C1 segment of cervical spinal cord (tissue), 14 donors: ENCODE measurements at places on chromosomes 5 and 9.

GRCh38 chr9:4862506-4863250, 69.9 kb downstream of the RCL1 start:
- DNase-seq = no peak

DNA sequence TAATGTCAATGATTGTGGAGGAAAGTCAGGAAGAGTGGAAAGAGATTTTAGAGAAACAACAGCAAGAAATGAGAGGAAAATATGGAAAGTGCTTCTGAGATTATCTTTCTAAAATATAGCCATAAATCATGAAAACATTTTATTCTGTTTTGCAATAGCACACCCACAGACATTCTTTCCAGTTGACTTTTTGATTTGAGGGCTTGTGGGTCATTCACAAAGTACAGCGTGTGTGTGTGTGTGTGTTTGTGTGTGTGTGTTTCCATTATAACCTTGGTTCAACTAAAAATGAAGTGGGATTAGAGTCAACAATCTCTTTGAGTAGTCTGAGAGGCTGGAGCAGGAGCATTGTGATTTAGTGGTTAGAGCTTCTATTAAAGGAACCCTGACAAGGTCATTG, 116.6 kb upstream of the GAS1 start:
- DNase-seq = no peak

DNA sequence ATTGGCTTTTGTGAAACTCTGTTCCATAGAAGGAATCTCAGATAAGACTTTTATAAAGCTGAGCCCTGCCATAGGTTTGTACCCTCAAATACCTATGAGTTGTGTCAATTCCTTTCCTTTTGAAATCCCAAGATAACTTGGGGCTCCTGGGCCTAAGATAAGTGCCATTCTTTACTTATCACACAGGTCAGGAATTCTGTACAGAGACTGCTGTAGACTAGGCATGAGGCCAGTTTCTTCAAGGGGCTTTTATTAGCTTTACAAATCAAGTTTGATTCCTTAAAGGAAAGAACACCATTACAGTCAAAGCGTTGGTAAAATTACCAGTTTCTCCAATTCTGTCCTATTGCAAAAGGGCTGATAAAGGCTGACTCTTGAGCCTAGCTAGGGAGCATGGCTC, 39.2 kb downstream of the SHC3 start:
- DNase-seq = no peak

- DNase-seq = peak; percentile 47
Measured at GRCh38 chr5:141618030-141618803, 583 bp downstream of the DIAPH1 start.

- DNase-seq = no peak
Measured at GRCh38 chr9:5402217-5402616, 35.5 kb downstream of the PLGRKT start.

DNA sequence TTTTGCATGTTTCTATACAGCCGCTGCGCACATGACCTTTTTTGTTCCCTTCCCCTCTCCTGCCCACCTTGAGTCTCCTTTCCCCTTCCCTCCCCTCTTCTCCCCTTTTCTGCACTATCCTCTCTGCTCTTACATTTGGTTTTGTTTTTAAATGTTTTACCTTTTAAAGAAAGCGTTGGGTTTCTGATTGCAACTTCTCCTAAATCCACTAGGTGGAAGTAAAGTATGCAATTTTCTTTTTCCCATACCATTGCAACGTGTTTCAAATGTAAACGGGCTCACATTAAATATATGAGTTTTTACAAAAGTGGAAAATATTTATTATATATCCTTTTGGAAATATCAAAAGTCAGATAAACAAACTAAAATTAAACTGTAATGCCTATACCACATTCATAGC, 500.9 kb downstream of the DIRAS2 start:
- no peak for DNase-seq

DNA sequence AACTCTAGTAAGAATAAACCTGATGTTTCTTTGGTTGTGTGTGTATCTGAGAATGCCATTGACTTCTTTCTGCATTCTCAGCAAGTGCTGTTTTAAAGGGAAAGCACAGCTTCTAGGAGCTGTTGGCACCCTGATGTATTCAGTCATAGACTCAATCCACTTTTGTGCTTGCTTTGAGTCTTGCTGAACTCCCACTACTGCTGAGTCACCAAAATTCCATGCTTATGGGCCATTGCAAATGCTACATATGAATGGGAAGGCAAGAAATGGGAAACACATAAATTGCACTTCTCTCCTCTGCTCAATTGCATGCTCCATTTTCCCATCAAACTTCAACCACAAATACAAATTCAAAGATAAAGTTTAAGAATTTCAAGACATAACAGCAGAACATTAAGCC, 9.8 kb upstream of the FTMT start:
- DNase-seq = no peak

- no peak for DNase-seq
Measured at GRCh38 chr9:12162181-12162815, 530.9 kb upstream of the TYRP1 start.

- no peak for DNase-seq
Measured at GRCh38 chr9:109992293-109992692, 212.3 kb downstream of the PALM2AKAP2 start.

- DNase-seq = no peak
Measured at GRCh38 chr5:153926201-153926600, 112.5 kb downstream of the FAM114A2 start.

DNA sequence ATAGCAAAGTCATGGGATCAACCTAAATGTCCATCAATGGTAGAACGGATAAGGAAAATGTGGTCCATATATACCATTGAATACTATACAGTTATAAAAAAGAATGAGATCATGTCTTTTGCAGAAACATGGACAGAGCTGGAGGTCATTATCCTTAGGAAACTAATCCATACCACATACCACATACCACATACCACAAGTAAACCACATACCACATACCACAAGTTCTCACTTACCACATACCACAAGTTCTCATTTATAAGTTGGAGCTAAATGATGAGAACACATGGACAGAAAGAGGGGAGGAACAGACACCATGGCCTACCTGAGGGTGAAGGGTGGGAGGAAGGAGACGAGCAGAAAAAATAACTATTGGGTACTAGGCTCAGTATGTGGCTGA, 154.6 kb upstream of the GHR start:
- DNase-seq = no peak

- no peak for DNase-seq
Measured at GRCh38 chr9:72006501-72006900, 53.9 kb downstream of the C9orf57 start.

- DNase-seq = no peak
Measured at GRCh38 chr5:2011481-2012411, 129.0 kb upstream of the IRX4 start.

DNA sequence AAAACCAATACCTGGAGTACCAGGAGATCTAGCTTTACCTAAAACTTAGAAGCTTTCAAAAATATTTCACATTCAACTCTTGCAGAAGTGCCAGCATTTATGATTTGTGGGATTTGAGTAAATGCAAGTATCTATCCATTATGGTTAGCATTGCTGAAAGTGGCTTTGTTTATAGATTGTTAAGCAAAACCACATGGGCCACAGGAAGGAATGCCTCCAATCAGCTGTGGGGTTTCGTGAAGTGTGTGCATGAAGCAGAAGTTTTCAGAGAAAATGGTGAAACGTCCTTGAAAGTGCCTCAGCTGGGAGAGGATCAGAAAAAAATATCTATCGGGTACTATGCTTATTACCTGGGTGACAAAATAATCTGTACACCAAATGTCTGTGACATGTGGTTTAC, 4.2 kb downstream of the LECT2 start:
- no peak for DNase-seq

GRCh38 chr5:37769840-37770239, 70.0 kb downstream of the GDNF start:
- no peak for DNase-seq

DNA sequence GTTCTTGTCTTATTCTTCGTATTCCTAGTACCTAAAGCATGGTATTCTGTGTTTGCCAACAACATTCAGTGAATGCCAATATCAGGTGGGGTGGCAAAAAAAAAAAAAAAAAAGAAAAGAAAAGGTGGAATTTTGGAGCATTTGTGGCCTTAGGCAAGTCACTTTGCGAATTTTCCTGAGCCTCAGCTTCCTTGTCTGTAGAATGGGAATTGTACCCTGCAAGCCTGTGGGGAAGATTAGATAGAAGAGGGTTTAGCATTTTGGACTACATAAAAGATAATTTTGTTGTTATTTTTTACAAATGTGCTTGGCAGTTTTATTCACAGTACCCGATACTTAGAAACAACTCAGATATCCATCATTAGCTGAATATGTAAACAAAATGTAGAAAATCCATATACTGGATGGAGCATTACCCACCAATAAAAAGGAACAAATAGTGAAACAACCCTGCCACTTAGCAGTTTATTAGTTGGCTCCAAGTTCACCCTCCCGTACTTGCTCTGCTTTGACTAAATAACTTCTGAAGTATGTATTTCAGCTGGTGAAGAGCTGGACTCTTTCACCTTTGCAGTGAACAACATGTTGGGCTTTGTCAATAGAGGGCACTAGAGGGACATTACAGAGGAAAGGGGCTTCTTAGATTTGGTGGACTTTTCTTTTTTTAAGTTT, 13.6 kb downstream of the UBE2D2 start:
- no peak for DNase-seq

- no peak for DNase-seq
Measured at GRCh38 chr9:5543875-5544702, 33.8 kb downstream of the PDCD1LG2 start.

- no peak for DNase-seq
Measured at GRCh38 chr5:169923988-169924387, 56.3 kb downstream of the INSYN2B start.

- DNase-seq = no peak
Measured at GRCh38 chr5:78638423-78638822, 10.1 kb downstream of the LHFPL2 start.

- DNase-seq = no peak
Measured at GRCh38 chr9:112224401-112225289, 49.5 kb upstream of the SUSD1 start.

GRCh38 chr5:50564079-50564478, 102.4 kb upstream of the PARP8 start:
- DNase-seq = no peak

- DNase-seq = no peak
Measured at GRCh38 chr5:10699987-10700386, 61.0 kb downstream of the DAP start.

GRCh38 chr9:15743512-15743911, 190.7 kb downstream of the CCDC171 start:
- DNase-seq = no peak

DNA sequence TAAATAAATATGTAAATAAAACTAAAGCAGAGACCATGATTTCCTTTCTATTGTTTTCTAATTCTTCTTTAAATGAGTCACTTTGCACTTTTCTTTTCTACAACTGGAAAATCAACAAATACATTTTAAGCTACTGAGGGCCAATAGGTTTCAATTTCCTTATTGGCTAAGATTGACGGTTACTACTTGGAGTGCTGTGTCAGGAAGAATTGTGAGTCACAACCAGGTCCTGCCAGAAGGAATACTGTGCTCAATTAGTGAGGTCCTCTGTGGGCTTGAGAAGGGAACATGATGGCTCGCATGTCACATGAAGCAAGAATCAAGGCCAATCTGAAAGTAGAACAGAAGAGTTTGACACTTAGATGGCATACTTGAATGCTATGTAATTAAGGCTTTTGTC, 110.8 kb downstream of the HMHB1 start:
- no peak for DNase-seq

DNA sequence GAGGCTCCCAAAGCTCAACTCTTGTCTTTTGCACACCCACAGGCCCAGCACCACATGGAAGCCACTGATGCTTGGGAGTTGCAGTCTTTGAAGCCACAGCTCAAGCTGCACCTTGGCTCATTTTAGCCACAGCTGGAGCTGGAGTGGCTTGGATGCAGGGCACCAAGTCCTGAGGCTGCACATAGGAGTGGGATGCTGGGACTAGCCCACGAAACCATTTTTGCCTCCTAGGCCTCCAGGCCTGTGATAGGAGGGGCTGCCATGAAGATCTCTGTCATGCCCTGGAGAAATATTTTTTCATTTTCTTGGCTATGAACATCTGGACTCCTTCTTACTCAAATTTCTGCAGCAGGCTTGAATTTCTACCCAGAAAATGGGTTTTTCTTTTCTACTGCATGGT, 438.5 kb upstream of the TNC start:
- DNase-seq = no peak

- DNase-seq = no peak
Measured at GRCh38 chr5:133256276-133256675, 204.5 kb downstream of the HSPA4 start.

GRCh38 chr5:15592728-15593127, 92.7 kb downstream of the FBXL7 start:
- DNase-seq = no peak

GRCh38 chr9:13513716-13514444, 234.4 kb upstream of the MPDZ start:
- no peak for DNase-seq

DNA sequence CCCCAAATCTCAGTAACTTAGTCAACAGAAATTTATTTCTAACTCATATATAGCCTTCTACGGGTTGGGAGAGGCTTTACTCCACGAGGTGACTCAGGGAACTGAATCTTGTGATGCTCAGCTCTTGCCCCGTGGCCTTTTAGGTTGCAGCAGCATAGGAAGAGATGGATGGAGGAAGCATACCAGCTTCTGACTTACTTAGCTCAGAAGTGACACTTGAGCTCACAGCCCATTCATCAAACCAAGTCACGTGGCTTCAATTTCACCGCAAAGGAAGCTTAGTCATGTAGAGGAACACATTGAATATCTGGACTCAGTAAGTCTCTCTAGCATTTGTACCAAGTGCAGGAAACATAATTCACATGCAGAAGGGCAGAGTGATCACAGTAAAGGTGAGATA, 124.1 kb upstream of the KCNN2 start:
- DNase-seq = no peak

- DNase-seq = no peak
Measured at GRCh38 chr5:109865637-109866036, 175.9 kb downstream of the MAN2A1 start.

DNA sequence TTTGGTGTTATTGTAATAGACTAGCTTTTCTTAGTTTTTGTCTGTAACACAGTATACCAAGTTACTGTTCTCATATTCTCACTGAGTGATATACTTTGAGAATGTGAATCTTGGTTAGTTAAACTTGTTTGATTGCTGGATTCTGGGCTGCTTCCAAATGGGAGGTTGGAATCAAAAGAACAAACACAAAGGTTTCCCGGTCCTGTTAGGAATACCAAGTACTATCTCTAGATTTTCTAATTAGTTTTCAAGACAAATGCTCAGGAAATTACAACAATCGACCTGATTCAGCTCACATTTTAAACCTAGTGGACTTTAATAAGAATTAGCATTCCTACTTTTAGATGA, 244.3 kb downstream of the CSNK1G3 start:
- no peak for DNase-seq
